PC-3 (cell line): ENCODE measurements at places on chromosomes 13 and 19.
A peak's percentile ranks its signal among the peaks of the same experiment; 100 is the strongest.

DNA sequence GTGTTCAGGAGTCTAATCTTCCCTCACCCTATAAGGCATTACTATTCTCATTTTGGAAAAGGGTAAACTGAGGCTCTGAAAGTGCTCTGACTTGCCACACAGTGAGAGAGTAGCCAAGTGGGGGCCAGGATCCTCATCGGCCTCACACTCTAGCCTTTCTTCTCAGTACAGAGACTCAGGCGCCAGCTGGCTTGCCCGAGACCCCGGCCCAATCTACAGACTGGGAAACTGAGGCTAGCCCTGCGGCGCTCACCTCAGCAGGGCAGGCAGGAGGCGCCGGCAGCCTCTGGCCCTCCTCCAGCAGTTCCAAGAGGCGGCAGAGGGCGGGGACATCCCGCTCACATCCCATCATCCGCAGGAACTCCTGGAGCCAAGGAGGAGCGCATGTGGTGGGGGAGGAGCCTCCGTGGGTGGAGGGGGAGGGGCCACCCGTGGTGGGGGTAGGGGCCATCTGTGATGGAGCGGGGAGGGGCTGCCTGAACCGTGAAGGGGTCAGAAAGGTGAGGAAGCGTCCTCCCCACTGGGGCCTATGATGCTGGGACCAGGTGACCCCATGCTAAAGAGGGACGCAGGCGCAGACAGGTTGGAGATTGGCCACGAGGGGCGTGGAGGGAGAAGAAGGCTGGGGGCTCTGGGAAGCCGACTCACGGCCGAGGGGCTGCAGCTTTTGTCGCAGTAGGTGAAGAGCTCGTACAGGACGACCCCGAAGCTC is 8.7 kb upstream of the INSL3 start:
- no peaks in the 10 kb centered on the region for H3K27me3 ChIP-seq
- H3K4me3 ChIP-seq: peak overlapping the region; percentile 70
- H3K27ac ChIP-seq: peak overlapping the region; percentile 47
- H3K36me3 ChIP-seq: no peaks in the 10 kb centered on the region

GRCh38 chr19:51375504-51376221 is 3.2 kb upstream of the NKG7 start:
- DNase-seq: no peak
- no peaks in the 10 kb centered on the region for H3K27me3 ChIP-seq
- H3K4me1 ChIP-seq: peaks cover under 1% of the 10 kb centered on the region; the same call in 1 of the 2 replicates
- no peak overlapping the region for H3K4me3 ChIP-seq
- no peaks in the 10 kb centered on the region for H3K36me3 ChIP-seq

DNA sequence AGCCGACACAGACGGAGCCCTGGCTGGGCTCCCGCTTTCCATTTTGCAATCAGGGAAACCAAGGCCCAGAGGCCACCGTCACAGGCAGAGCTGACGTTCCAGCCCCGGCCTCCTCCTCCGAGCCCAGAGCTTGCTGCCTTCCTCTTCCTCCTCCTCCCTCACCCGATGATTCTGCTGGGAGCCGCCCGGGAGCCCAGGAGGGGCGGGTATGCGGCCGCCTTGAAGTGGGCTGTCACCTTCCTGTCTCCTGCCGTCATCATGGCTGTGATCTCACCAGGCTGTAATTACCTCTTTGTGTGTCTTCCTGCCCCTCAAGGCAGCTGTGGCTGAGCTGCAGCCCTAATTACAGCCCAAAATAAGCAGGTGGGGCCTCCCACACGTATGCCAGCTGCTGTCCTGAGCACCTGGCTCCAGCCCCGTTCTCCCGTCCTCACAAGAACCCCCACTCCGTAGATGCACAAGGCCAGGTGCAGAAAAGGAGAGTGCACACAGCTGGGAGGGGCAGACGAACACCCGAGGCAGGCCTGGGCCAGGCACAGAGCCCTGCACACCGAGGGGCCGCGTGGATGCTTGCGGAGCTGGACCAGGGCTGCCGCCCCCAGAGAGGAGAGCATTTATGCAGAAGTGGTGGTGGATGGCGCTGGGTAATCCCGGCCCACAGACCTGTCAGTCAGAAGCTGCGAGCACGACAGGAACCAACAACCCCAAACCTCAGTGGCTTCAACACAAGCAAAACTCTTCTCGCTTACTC is 4.0 kb downstream of the TPGS1 start:
- H3K4me1 ChIP-seq: peaks cover 8% of the 10 kb centered on the region; the same call in 1 of the 2 replicates
- no peaks in the 10 kb centered on the region; the same call in 1 of the 2 replicates for H3K36me3 ChIP-seq
- no peak overlapping the region for H3K4me3 ChIP-seq
- no peak for DNase-seq

GRCh38 chr13:64778002-64778401 is 2452.1 kb downstream of the PCDH9 start:
- DNase-seq: no peak
- H3K4me3 ChIP-seq: no peak overlapping the region
- H3K4me1 ChIP-seq: peaks cover 7% of the 10 kb centered on the region
